ENCODE measurements at places on chromosomes 16 and 17. TPM values are rescaled to one million over a fixed set of nuclear protein-coding genes. Genes with fewer than 3 reads are reported as not detected.

UNC119 gene
- 52.4 TPM for total RNA-seq

MYH10 gene
- 71.2 TPM for total RNA-seq

CLEC18C gene
- total RNA-seq, result 0.55 TPM

PDIA2 gene
- 0.55 TPM for total RNA-seq

C16orf92 gene
- not detected for total RNA-seq

CD300LB gene
- total RNA-seq, result not detected

TNFRSF17 gene
- total RNA-seq, result 1.2 TPM

SARM1 gene
- total RNA-seq, result 6.0 TPM

C16orf96 gene
- not detected for total RNA-seq

DHRS13 gene
- 6.4 TPM for total RNA-seq

MMP25 gene
- not detected for total RNA-seq

MPHOSPH6 gene
- 47.7 TPM for total RNA-seq

TBC1D3K gene
- total RNA-seq, result not detected

GRCh38 chr16:71895679-71896365, 491 bp downstream of the IST1 start:
- H3K27me3 ChIP-seq, result no peaks in the 10 kb centered on the region
- peak; percentile 45 for DNase-seq
- H3K36me3 ChIP-seq, result no peaks in the 10 kb centered on the region
- peaks cover 32% of the 10 kb centered on the region for H3K4me1 ChIP-seq
- peak overlapping the region; percentile 88 for H3K4me3 ChIP-seq

DNA sequence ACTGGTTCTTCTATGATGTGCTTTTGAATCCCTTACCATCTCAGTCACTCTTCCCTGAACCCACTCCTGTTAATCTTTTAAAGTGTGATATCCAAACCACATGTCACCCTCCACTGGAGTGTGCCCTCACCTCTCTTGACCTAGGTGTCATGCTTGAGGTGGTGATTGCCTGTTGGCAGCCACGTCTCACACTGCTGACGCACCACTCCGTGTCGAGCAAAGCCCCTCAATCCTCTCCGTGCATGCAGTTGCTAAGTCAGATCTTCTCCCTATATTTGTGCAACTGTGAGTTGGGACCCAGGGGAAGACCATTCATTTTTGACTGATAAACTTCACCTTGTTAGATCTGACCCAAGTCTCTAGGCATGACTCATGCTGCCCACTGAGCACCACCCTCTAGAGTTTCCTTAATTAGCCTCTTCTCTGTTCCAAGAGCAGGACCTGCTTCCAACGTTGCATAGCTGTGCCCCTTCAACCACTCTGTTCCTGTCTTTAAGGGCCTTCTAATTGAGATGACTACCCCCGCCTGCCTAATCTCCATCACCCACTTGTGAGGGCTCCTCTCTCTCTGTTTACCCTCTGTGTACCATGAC, 2.7 kb downstream of the MYH13 start:
- H3K4me1 ChIP-seq, result no peaks in the 10 kb centered on the region
- no peak for DNase-seq
- no peak overlapping the region for H3K4me3 ChIP-seq

- H3K36me3 ChIP-seq, result no peaks in the 10 kb centered on the region
- H3K27ac ChIP-seq, result no peak overlapping the region
- no peak for DNase-seq
- H3K4me1 ChIP-seq, result no peaks in the 10 kb centered on the region
- H3K4me3 ChIP-seq, result no peak overlapping the region
- H3K27me3 ChIP-seq, result no peaks in the 10 kb centered on the region
These were observed 666.7 kb upstream of the GOT2 start for GRCh38 chr16:59400830-59401229.

- no peaks in the 10 kb centered on the region for H3K4me1 ChIP-seq
- no peaks in the 10 kb centered on the region for H3K27me3 ChIP-seq
- no peaks in the 10 kb centered on the region for H3K36me3 ChIP-seq
- no peak overlapping the region for H3K27ac ChIP-seq
- no peak for DNase-seq
These were observed 45.7 kb downstream of the PLXDC1 start for GRCh38 chr17:39105705-39106104.

GRCh38 chr16:57536306-57537193, at the start of gene CCDC102A:
Gene CCDC102A, minus strand, starts transcription at chr16:57536571. Its CDS starts 7,394 bp downstream, at chr16:57529177.
- H3K27me3 ChIP-seq, result peaks cover 9% of the 10 kb centered on the region
- DNase-seq, result no peak
- H3K27ac ChIP-seq, result peak within 1 kb of the TSS; percentile 95
- H3K36me3 ChIP-seq, result no peaks in the 10 kb centered on the region
- H3K4me1 ChIP-seq, result peaks cover 39% of the 10 kb centered on the region

DNA sequence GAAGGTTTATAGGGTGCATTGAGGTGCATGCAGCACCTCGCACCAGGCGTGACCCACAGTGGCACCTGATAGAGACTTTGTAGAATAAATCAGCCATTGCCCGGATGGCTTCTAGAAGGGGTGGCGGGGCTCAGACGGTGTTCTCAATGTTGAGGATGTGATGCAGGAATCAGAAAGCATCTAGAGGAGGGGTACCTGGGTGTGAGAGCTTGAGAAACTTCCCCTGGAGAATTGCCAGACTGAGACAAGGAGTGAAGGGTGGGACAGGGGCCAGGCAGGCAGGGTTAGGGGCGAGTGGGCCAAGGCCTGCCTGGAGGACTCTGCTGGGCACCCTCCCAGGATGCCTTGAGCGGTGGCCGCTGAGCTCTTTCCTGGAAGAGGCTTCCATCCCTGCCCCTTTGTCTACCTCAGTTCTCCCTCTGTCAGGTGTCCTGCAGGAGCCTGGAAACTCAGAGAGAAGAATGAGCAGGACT, 9.3 kb upstream of the ADGRG1 start:
- peak overlapping the region; percentile 39 for H3K4me3 ChIP-seq
- H3K36me3 ChIP-seq, result no peaks in the 10 kb centered on the region
- H3K27ac ChIP-seq, result peak overlapping the region; percentile 83
- no peaks in the 10 kb centered on the region for H3K4me1 ChIP-seq

- H3K4me1 ChIP-seq, result peaks cover 5% of the 10 kb centered on the region
- H3K4me3 ChIP-seq, result no peak overlapping the region
- H3K36me3 ChIP-seq, result no peaks in the 10 kb centered on the region
- peak; percentile 57 for DNase-seq
- no peak overlapping the region for H3K27ac ChIP-seq
- H3K27me3 ChIP-seq, result no peaks in the 10 kb centered on the region
These were observed 119.7 kb downstream of the RAB11FIP4 start for GRCh38 chr17:31511195-31511578.

GRCh38 chr16:88508868-88509748, 56.0 kb downstream of the ZFPM1 start:
- no peak overlapping the region for H3K4me3 ChIP-seq
- peak; percentile 53 for DNase-seq
- peaks cover 2% of the 10 kb centered on the region for H3K4me1 ChIP-seq
- no peak overlapping the region for H3K27ac ChIP-seq

- no peak for DNase-seq
- no peak overlapping the region for H3K27ac ChIP-seq
- peaks cover 11% of the 10 kb centered on the region for H3K4me1 ChIP-seq
- H3K27me3 ChIP-seq, result no peaks in the 10 kb centered on the region
- peaks cover 12% of the 10 kb centered on the region for H3K36me3 ChIP-seq
These were observed 6.0 kb downstream of the ATXN1L start for GRCh38 chr16:71851746-71852145.

DNA sequence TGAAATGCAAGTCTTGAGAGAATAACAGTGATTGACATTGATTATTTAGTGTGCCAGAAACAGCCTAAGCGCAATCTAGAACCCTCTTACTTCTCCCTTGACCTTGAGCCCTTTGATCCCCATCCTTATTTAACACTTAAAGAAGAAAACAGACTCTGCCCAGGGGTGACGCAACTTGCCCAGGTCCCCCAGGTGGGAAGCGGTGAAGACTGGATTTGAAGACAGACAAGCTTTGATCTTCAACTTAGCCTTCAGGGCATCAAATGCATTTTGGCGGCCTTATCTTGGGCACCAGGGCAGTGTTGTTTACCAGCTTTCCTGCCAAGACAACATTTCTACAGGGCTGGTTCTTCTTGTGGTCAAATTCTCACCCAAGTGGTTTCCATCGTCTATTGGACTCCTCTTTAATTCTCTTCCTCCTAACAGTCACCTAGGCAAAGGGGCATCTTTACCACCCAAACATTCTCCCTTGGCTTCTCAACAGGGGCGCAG, 8.9 kb upstream of the CIITA start:
- H3K27me3 ChIP-seq, result no peaks in the 10 kb centered on the region
- peaks cover 17% of the 10 kb centered on the region for H3K4me1 ChIP-seq
- no peaks in the 10 kb centered on the region for H3K36me3 ChIP-seq
- H3K27ac ChIP-seq, result peak overlapping the region; percentile 66
- H3K4me3 ChIP-seq, result no peak overlapping the region
- no peak for DNase-seq

DNA sequence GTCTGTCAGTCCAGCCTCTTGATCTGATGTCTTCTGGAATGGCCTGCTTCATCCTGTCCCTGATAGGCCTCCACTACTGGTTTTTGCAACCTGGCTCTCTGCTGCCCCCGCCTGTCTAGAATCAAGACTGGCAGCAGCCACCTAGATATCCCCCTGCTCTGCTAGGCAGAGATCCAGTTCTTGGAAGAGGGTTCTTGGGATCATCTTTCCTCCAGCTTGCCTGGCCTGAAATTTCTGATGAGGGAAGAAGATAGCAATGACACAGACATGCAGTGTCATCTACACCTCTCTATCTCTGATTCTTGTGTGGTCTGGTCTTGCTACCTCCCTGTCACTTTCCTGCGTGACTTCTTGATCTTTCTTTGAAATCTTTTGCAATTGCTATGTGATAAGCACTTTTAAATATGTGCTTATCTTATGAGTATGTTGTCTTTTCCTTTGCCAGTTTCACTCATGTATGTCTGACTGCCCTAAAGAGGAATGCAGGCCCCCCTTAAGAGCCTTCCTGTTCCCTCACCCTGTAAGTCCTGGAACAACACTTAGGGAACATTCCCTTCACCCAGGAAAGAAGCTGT, 20.3 kb upstream of the NFATC3 start:
- no peaks in the 10 kb centered on the region for H3K27me3 ChIP-seq
- no peak overlapping the region for H3K27ac ChIP-seq
- DNase-seq, result peak; percentile 78
- peaks cover 8% of the 10 kb centered on the region for H3K4me1 ChIP-seq

DNA sequence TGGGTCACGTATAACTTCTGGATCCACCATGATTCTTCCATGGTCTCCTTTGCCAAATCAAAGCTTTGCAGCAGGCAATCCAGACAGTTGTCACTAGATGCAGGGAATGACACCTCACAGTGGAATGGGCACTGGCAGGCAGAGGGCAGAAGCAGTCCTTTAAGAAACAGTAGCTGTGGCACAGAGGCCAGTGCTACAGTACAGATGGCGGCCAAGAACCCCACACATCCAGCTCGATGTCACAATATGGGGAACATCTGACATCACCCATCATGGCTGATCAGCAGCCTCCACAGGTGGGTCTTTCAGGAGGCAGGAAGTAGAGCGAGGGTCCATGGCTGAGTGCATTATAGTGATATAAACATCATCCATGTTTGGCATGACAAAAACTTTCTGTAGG, 18.8 kb upstream of the ERN1 start:
- no peaks in the 10 kb centered on the region for H3K36me3 ChIP-seq
- no peak for DNase-seq
- H3K27ac ChIP-seq, result no peak overlapping the region

GRCh38 chr16:65760874-65761273, 605.6 kb upstream of the CDH5 start:
- H3K27ac ChIP-seq, result no peak overlapping the region
- H3K4me3 ChIP-seq, result no peak overlapping the region
- no peaks in the 10 kb centered on the region for H3K36me3 ChIP-seq

GRCh38 chr17:3667366-3668278, 756 bp downstream of the TAX1BP3 start:
- no peaks in the 10 kb centered on the region for H3K36me3 ChIP-seq
- peaks cover 24% of the 10 kb centered on the region for H3K4me1 ChIP-seq
- H3K27ac ChIP-seq, result peak overlapping the region; percentile 98
- H3K27me3 ChIP-seq, result no peaks in the 10 kb centered on the region
- peak overlapping the region; percentile 98 for H3K4me3 ChIP-seq

GRCh38 chr16:17691899-17692176, 221.1 kb upstream of the XYLT1 start:
- no peaks in the 10 kb centered on the region for H3K4me1 ChIP-seq
- no peak overlapping the region for H3K27ac ChIP-seq
- H3K36me3 ChIP-seq, result no peaks in the 10 kb centered on the region
- no peak for DNase-seq

- H3K4me1 ChIP-seq, result no peaks in the 10 kb centered on the region
- no peaks in the 10 kb centered on the region for H3K36me3 ChIP-seq
- no peak within 1 kb of the TSS for H3K4me3 ChIP-seq
- no peak within 1 kb of the TSS for H3K27ac ChIP-seq
These were observed at the start of gene GPR139 for GRCh38 chr16:20073203-20074098. Gene GPR139, minus strand, starts transcription at chr16:20073890. Its CDS starts 274 bp downstream, at chr16:20073616.

DNA sequence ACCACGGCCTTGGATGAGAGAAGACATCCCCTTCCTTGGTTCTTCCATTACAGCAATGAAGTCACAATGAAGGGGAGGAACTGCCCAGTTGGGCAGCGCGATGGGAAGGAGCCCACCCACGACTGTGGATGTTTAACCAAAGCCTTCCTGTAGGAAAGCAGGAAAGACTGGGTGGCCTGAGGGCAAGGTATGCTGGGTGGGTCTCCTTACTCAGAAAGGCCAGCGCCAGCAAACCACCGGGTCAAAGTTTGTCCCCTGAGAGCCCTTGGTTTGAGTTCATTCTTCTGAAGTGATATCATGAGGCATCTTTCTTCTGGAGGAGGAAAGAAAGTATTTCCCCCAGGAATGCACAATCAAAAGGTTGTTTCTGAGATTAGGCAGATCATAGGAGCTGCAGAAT, 105.2 kb downstream of the C16orf95 start:
- H3K27ac ChIP-seq, result no peak overlapping the region
- DNase-seq, result no peak
- no peaks in the 10 kb centered on the region for H3K36me3 ChIP-seq
- H3K4me3 ChIP-seq, result no peak overlapping the region
- H3K4me1 ChIP-seq, result no peaks in the 10 kb centered on the region
- H3K27me3 ChIP-seq, result peaks cover 21% of the 10 kb centered on the region

DNA sequence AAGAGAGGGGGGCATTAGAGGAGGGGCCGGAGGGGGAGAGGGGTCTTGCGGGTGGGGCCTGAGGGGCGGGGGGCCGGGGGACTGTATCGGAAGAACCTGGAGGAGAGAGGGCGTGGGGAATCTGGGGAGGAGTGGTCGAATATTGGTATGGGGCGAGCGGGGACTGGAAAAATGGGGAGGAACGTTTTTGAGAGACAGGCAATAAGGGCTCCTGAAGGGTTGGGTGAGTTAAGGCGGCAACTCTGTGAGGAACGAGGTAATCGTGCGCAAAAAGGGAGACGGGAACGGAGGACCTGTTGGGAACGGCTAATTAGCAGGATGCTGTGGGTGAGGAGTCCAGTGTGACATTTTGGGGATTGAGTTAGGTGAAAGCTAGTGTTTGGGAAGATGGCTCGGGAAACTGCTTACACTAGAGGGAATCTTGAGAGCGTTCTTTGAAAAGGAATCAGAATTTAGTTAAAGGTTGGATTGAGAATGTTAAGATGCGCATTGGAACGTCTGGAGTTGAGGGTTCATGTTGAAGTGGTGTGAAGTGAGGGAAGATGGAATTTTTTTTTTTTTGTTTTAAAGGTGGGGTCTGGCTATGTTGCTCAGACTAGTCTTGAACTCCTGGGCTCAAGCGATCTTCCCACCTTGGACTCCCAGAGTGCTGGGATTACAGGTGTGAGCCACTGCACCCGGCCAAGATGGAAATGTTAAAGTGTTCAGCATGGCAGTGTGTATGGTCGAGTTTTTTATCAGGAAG, 662 bp downstream of the WIPF2 start:
- H3K27me3 ChIP-seq, result no peaks in the 10 kb centered on the region
- peaks cover 16% of the 10 kb centered on the region for H3K4me1 ChIP-seq
- DNase-seq, result peak; percentile 39
- no peaks in the 10 kb centered on the region for H3K36me3 ChIP-seq

Measured in transverse colon (tissue), 4 donors.